ENCODE measurements at places on chromosomes 12 and 14.

DNA sequence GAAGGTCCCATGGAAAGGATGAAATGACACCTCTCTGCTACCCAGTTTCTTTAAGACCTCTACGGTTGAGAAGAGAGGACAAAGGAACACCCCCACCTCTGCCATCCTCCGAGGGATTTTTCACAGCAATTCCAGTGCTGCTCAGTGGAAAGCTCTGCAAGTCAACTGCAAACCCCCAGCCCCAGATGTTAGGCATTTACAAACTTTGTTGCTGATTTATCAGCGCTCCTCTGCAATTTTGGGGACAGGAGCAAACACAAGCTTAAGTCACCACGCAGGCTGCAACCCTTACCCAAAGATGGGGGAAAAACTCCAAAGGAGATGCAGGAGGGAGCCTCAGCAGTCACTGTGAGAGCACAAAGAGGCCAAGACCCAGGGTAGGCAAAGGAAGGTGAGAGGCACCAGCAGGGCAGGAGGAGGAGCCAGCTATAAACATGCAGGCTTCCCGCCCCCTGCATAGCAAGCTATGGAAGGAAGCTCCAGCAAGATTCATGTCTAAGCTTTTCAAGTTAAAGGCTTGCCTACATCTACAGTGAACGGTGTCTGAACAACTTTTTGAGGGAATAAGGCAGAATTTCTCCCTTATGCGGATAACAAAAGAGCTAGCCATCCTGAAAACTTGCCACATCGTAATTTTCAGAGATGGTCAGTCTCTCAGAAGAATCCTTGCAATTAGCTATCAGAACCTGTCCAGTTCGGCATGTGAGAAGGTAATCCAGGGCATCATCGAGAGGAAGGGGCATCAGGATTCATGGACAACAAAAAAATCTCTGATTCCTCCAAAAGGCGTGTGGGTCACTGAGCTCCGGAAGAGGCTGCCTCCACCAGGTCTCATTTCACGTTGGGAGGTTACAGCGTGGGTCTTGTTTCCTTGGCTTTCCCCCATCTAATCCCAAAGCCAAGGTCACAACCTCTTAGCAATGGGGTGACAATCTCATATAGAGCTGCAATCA lies 3.9 kb downstream of the CTDSP2 start:
- no peak for DNase-seq
- H3K27ac ChIP-seq, result peak overlapping the region; percentile 70
- H3K27me3 ChIP-seq, result no peaks in the 10 kb centered on the region
- H3K4me3 ChIP-seq, result peak overlapping the region; percentile 83

DNA sequence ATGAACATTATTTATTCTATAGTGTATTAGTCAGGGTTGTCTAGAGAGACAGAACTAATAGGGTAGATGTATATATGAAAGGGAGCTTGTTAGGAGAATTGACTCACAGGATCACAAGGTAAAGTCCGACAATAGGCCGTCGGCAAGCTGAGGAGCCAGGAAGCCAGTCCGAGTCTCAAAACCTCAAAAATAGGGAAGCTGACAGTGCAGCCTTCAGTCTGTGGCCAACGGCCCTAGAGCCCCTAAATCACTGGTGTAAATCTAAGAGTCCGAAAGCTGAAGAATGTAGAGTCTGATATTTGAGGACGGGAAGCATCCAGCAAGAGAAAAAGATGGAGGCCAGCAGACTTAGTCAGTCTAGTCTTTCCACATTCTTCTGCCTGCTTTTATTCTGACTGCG lies 912.2 kb downstream of the FLRT2 start:
- peaks cover 17% of the 10 kb centered on the region for H3K4me1 ChIP-seq
- no peak overlapping the region for H3K27ac ChIP-seq
- no peaks in the 10 kb centered on the region for H3K36me3 ChIP-seq

- DNase-seq, result no peak
- no peaks in the 10 kb centered on the region for H3K27me3 ChIP-seq
- H3K27ac ChIP-seq, result no peak overlapping the region
- H3K4me3 ChIP-seq, result no peak overlapping the region
Measured at GRCh38 chr12:45354399-45354798, 138.5 kb downstream of the ANO6 start.

- peaks cover 44% of the 10 kb centered on the region for H3K4me1 ChIP-seq
- no peaks in the 10 kb centered on the region for H3K36me3 ChIP-seq
- H3K27me3 ChIP-seq, result peaks cover 1% of the 10 kb centered on the region
- H3K27ac ChIP-seq, result peak overlapping the region; percentile 78
- DNase-seq, result no peak
Measured at GRCh38 chr12:77847060-77847541, 16.4 kb downstream of the NAV3 start.

DNA sequence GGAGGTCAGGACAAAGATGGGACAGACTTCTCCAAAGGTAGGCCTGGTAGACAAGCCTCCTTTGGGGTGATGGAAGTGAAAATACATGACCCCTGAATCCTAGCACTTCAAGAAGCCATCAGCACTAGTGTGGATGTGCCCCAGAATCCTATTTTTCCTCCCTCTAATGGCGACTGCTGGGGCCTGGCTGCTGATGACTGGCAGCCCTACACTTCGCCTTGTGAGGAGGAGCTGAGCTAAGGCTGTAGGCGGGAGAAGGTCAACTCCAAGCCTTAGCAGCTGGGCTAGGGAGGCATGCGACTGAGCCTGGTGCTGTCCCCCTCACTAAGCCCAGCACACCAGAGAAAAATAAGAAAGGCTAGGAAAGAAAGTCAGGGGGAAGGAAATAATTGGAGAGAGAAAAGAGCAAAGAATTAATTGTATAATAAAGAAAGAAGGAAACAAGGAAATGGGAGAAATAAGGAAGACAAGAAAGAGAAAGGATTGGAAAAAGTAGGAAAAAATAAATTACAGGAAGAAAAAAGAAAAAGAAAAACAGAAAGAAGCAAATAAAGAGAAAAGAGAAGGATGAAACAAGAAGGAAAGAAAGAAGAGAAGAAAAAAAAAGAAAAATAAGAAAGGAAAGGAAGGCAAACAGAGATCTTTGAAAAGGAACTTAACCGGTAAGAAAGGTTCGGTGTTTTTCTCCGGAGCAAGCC lies 4.7 kb upstream of the HOXC10 start:
- no peak overlapping the region for H3K27ac ChIP-seq
- no peak for DNase-seq
- no peak overlapping the region for H3K4me3 ChIP-seq
- peaks cover 100% of the 10 kb centered on the region for H3K27me3 ChIP-seq
- peaks cover 3% of the 10 kb centered on the region for H3K36me3 ChIP-seq

DNA sequence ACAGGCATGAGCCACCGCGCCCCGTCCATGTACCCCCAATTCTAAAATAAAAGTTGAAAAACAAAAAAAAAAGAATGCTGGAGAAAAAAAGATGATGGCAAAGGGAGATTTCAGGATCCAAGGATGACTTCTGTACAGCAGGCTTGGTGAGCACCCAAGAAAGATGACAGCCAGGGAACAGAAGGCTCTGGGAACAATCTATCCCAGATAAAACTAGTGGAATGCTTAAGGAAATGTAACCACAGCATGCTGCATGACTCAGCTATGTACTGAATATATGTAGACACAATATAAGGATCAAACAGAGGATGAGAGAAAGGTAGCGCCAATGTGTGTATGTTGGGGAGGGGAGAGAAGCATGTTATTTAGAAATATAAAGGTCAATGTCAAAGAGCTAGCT lies 123.7 kb upstream of the TMTC1 start:
- H3K4me1 ChIP-seq, result no peaks in the 10 kb centered on the region
- H3K4me3 ChIP-seq, result no peak overlapping the region
- H3K27me3 ChIP-seq, result no peaks in the 10 kb centered on the region
- no peak overlapping the region for H3K27ac ChIP-seq
- H3K36me3 ChIP-seq, result no peaks in the 10 kb centered on the region

Measured in mesothelial cell of epicardium (in vitro differentiated cells).